NCI-H146 (cell line): ENCODE measurements at places on chromosomes 13 and 19.

DNA sequence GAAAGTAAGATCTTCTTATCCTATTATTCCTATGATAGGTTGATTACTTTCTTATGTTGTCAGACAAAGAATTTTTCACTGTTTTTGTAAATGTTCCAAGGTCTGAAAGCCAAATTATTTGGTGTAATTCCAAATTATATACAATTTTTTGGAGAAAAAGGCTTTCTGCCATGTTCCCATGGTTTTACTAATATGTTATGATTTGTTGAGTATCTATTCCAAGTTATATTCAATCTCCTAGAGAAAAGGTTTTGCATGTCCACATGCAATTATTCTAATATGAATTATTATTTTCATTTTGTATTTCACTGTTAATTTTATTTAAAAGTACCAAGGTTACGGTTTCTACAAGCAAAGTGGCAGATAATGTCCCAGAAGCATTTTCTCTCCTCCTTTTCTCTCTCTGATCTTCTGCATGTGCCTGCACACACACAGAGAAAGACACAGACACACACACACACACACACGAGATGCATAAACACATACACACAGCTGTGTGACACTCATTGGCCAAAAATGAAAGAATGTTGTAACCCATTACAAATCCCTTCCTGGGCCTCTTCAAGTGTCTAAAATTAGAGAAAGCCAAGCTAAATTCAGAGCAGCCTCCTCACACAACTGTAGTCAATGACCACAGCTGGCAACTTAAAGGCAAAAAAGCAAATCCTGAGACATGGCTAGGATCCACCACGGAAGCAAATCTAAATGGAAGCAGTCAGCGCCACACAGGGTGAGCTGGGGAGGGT is 621.0 kb downstream of the EFNB2 start:
- DNase-seq = no peak

- DNase-seq = no peak
These were observed 81.0 kb upstream of the MAB21L1 start for GRCh38 chr13:35557475-35557874.

DNA sequence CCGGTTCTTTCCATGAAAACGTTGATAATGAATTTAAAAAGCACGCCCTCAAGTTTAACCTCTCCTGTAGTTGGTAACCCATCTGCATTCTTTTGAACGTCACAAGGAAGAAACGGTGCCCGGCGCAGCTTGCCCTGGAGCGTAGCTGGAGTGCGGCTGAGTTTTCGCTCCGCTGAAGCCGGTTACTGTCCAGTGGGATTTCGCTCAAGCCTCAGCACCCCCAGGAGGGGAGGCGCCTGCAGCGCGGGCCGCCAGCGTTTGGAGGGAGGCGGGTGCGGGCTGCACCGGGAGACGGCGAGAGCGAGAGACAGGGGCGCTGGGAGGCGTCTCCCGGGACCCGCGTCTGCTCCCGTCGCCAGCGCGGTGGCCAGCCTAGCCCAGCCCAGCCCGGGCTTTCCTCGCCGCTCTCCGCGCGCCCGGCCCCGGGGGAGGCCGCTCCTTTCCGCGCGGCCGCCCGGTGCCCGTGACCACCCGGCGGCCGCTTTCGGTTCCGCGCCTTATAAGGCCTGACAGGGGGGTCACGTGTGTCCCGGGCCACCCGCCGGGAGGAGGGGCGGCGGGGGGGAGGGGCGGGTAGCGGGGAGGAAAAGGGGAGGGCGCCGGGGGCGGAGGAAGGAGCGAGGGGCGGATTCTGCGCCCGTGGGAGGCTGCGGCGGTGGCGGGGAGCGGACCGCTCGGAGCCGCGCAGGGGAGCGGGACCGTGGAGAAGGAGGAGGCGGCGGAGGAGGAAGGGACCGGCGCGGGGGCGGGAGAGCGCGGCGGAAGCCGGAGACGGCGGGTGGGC is 8.3 kb upstream of the DGKH start:
- peak; percentile 91 for DNase-seq

GRCh38 chr13:94318418-94318817 is 161.1 kb downstream of the DCT start:
- DNase-seq = no peak

GRCh38 chr13:94776300-94776699 is 64.0 kb upstream of the SOX21 start:
- DNase-seq = no peak

- DNase-seq = no peak
These were observed 541.7 kb downstream of the FGF9 start for GRCh38 chr13:22212576-22212975.

GRCh38 chr19:35963514-35963913 is 27.3 kb downstream of the LRFN3 start:
- no peak for DNase-seq
